ENCODE measurements at places on chromosomes 3 and 15. TPM values are rescaled to one million over a fixed set of nuclear protein-coding genes. Genes with fewer than 3 reads are reported as not detected.

- no peak overlapping the region for H3K27ac ChIP-seq
- H3K27me3 ChIP-seq, result no peaks in the 10 kb centered on the region
- H3K36me3 ChIP-seq, result no peaks in the 10 kb centered on the region
- DNase-seq, result no peak
- H3K4me1 ChIP-seq, result no peaks in the 10 kb centered on the region
- H3K4me3 ChIP-seq, result no peak overlapping the region
These were observed 49.9 kb upstream of the LMCD1 start for GRCh38 chr3:8451696-8452095.

- H3K27ac ChIP-seq, result peak overlapping the region; percentile 44
- H3K4me3 ChIP-seq, result no peak overlapping the region
- H3K4me1 ChIP-seq, result peaks cover 8% of the 10 kb centered on the region
- H3K36me3 ChIP-seq, result no peaks in the 10 kb centered on the region
These were observed 106.0 kb downstream of the HMG20A start for GRCh38 chr15:77526595-77527163.

DNA sequence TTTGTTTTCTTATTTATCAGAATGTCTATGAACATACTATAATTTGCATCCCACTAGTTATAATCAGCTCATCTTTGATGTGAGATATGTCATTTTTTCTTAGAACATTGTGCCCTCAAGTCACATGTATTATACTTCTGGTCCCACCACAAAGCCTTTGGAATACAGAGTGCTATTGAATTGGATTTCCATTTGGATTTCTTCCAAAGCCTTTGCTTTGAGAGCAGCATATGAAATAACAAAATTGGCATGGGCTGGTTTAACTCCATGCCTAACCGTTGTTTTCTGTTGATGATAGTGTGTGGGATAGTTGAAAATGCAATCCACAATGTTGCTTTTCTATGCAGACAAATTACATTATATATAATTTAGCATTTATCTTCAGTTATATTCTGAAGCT, 284.5 kb upstream of the PLSCR5 start:
- H3K27ac ChIP-seq, result no peak overlapping the region
- DNase-seq, result no peak
- no peaks in the 10 kb centered on the region for H3K27me3 ChIP-seq
- no peak overlapping the region for H3K4me3 ChIP-seq
- H3K36me3 ChIP-seq, result no peaks in the 10 kb centered on the region

DNA sequence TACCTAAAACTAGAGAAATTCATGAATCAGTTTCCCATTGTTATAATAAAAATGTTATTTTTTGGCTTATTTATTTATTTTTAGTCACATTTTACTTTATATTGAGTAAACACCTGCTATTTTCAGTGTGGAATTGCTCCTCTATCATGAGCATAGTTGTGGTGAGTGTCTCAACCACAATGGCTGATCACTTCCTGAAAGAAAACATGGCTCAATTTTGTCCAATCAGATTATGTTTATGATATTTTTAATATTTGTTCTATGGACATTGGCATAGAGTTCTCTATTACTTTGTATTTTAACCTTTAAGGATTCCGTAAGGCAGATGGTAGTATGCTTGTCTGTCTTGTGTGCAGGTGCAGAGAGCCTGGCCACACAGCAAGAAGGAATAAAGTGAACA, 16.2 kb upstream of the GRM7 start:
- no peaks in the 10 kb centered on the region for H3K4me1 ChIP-seq
- no peaks in the 10 kb centered on the region for H3K27me3 ChIP-seq
- no peak overlapping the region for H3K4me3 ChIP-seq
- no peak for DNase-seq

- DNase-seq, result no peak
- H3K36me3 ChIP-seq, result no peaks in the 10 kb centered on the region
- H3K4me3 ChIP-seq, result peak overlapping the region; percentile 100
- peak overlapping the region; percentile 94 for H3K27ac ChIP-seq
- H3K27me3 ChIP-seq, result no peaks in the 10 kb centered on the region
- peaks cover 31% of the 10 kb centered on the region for H3K4me1 ChIP-seq
These were observed 2.2 kb downstream of the ZNF592 start for GRCh38 chr15:84750583-84751092.

GRCh38 chr3:159739166-159739565, 249.5 kb upstream of the IL12A start:
- no peak for DNase-seq
- H3K4me1 ChIP-seq, result no peaks in the 10 kb centered on the region
- no peaks in the 10 kb centered on the region for H3K27me3 ChIP-seq
- H3K4me3 ChIP-seq, result no peak overlapping the region
- no peaks in the 10 kb centered on the region for H3K36me3 ChIP-seq

DNA sequence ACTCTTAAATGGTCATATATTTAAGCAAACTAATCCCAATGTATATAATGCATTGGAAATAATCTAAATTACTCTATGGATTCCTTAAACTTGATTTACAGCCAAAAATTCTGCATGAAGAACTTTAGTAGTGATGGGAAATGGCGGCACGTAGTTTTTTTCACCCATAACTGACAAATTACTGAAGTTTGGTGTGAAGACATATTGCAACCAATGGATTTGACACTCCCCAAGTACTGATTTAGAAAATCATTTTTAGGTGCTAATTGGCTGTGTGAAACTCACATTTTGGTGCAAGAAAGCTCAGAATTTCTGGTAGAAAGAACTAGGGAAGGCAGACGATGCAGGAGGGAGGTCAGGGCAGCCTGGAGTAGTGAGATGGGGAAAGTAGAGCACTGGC, 19.3 kb upstream of the TMEM108 start:
- no peak overlapping the region for H3K27ac ChIP-seq
- no peak for DNase-seq
- H3K27me3 ChIP-seq, result no peaks in the 10 kb centered on the region

DNA sequence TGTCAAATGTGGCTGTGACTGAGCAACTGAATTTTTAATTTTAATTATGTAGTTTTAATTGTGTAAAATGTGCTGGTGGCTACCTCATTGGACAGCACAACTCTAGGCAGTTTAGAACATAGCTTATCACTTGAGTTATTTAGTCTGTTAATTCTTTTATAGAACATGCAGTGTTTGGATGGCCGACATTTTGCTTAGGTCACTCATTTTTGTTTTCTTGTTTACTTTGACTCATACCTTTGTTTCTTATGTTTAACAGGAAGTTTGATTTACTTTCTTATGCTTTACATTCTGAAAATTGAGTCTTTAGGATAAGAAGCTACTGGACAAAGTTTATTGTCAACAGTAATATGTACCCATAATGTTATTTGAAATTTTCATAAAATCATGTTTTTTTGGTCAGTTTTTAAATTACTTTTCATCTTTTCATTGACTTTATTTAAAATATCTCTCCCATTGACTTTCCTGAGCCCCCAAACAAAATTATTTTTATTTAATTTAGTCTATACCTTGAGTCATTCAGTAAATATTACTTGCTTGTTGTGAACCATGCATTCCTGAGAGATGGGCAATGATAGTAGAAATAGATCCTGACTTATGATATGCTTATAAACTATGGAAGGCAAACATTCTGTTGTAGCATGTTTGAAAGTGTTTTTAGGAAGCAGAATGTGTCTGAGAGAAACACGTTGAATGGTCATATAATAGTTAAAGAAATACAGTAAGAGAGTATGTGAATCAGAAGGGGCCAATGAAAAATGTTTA, 60.6 kb downstream of the TCF12 start:
- peaks cover 47% of the 10 kb centered on the region for H3K4me1 ChIP-seq
- no peaks in the 10 kb centered on the region for H3K36me3 ChIP-seq
- peak overlapping the region; percentile 82 for H3K27ac ChIP-seq
- peak; percentile 85 for DNase-seq
- H3K27me3 ChIP-seq, result no peaks in the 10 kb centered on the region

- no peaks in the 10 kb centered on the region for H3K36me3 ChIP-seq
- DNase-seq, result no peak
- no peak overlapping the region for H3K4me3 ChIP-seq
- no peaks in the 10 kb centered on the region for H3K4me1 ChIP-seq
These were observed 81.7 kb upstream of the POU1F1 start for GRCh38 chr3:87358066-87358465.

- no peaks in the 10 kb centered on the region for H3K4me1 ChIP-seq
- H3K27ac ChIP-seq, result no peak overlapping the region
- no peaks in the 10 kb centered on the region for H3K27me3 ChIP-seq
These were observed 20.0 kb upstream of the TJP1 start for GRCh38 chr15:29842290-29842689.

GRCh38 chr3:159260049-159260662, 458.3 kb downstream of the MFSD1 start:
- no peak for DNase-seq
- H3K27ac ChIP-seq, result no peak overlapping the region
- 0 out of 2 replicates have a peak, but pooled peaks cover 2% of the 10 kb centered on the region for H3K27me3 ChIP-seq
- H3K36me3 ChIP-seq, result no peaks in the 10 kb centered on the region
- no peak overlapping the region for H3K4me3 ChIP-seq

DNA sequence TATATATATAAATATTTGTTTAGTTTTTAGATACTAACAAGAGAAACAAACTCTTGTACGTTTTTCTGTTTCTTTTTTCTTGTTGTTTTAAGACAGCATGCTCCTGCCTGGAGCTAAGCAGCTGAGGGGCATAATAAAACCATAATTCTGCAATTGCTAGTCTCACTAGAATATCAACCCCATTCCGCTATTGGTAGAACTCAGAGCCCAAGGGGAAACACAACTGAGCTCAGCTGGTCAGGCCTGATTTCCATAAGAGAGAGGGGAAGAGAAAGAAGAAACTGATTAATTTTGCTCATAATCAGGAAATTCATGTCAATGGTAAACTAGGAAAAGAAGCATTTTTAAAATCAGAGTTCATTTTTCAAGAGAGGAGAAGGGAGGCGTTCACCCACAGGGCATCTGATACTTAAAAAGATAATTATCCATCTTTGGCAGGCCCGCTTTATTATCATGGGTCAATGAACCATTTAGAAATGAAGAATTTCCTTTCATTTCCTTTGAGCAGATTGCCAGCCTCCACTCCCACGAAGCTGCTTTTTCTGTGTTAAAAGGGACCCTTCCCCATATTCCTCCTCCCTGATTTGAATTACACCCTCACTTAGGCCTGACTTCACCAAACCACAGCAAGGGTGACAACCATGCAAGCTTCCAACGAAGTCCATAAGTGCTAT, 965.3 kb upstream of the CFAP20DC start:
- H3K27me3 ChIP-seq, result no peaks in the 10 kb centered on the region
- H3K4me3 ChIP-seq, result no peak overlapping the region
- H3K27ac ChIP-seq, result no peak overlapping the region
- H3K36me3 ChIP-seq, result no peaks in the 10 kb centered on the region

DNA sequence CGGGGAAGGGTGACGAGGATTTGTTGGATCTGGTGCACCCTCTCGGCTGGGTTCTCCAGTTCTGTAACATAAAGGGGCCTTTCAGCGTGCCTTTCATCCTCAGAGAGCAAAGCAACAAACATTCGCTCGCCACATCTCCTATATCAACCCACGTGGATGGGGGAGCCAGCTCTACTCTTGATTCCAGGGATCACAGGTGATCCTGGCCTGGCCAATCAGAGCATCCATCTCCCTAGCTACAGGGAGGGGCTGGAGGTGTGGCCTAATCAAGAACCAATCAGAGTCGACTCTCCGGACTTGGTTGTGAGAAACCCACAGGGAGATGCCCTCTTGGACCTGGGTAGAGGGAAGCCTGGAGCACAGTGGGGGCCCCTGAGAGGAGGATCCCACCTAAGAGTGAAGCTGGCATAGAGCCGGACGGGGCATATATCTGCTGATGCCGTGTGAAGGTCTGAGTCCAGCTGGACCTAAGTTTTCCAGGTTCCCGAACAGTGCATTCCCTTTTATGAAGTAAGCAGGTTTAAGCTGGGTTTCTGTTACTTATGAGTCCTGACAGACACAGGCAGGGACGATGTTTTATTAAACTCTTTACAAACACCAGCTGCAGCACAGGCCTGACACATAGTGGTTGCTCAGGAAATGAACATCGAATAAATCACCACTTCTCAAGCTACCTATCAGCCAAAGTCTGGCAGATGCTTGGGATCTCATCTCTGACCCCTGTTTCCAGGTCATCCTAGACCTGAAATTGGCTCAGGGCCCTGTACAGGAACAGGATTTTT, 50.7 kb upstream of the RAD18 start:
- no peaks in the 10 kb centered on the region for H3K36me3 ChIP-seq
- H3K27me3 ChIP-seq, result 0 out of 2 replicates have a peak, but pooled peaks cover 2% of the 10 kb centered on the region
- H3K4me1 ChIP-seq, result no peaks in the 10 kb centered on the region
- DNase-seq, result no peak
- H3K4me3 ChIP-seq, result no peak overlapping the region

- peaks cover 11% of the 10 kb centered on the region for H3K36me3 ChIP-seq
- H3K27me3 ChIP-seq, result no peaks in the 10 kb centered on the region
- no peaks in the 10 kb centered on the region for H3K4me1 ChIP-seq
- H3K4me3 ChIP-seq, result no peak overlapping the region
- no peak for DNase-seq
These were observed 27.7 kb downstream of the SRP14 start for GRCh38 chr15:40011303-40011702.

GRCh38 chr3:125129512-125129997, 73.8 kb upstream of the HEG1 start:
- peaks cover 14% of the 10 kb centered on the region for H3K4me1 ChIP-seq
- H3K36me3 ChIP-seq, result no peaks in the 10 kb centered on the region
- peak overlapping the region; percentile 80 for H3K27ac ChIP-seq
- H3K4me3 ChIP-seq, result no peak overlapping the region

- no peaks in the 10 kb centered on the region for H3K27me3 ChIP-seq
- H3K4me1 ChIP-seq, result no peaks in the 10 kb centered on the region
- H3K36me3 ChIP-seq, result no peaks in the 10 kb centered on the region
These were observed 537.7 kb downstream of the MCTP2 start for GRCh38 chr15:94769089-94769488.

DNA sequence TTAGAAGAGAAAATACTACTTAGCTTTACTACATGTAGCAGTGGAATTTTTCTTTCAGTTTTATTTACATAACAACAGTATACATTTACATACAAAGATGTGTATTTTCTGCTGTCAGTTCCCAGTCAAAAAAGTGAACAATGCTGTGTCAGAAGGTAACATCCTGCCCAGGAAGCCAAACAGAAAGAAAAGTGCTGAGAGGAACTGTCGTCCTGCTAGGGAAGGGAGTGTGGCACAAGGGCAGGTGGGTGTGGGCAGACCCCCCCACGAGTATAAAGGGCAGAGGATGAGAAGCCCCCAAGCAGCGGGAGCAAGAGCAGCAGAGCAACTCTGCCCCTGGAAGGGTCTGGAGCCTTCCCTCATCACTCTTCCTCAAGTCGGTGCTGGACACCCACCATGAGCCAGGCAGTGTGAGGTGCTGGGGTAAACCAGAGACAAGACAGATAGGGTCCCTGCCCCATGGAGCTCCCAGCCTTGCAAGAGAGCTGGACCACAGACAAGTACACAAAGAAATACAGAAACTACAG, 39.7 kb downstream of the TBC1D2B start:
- no peak for DNase-seq
- H3K27me3 ChIP-seq, result no peaks in the 10 kb centered on the region
- peaks cover 5% of the 10 kb centered on the region for H3K36me3 ChIP-seq
- H3K4me3 ChIP-seq, result no peak overlapping the region
- peak overlapping the region; percentile 20 for H3K27ac ChIP-seq

- H3K27ac ChIP-seq, result no peak overlapping the region
- H3K4me1 ChIP-seq, result no peaks in the 10 kb centered on the region
- peaks cover 10% of the 10 kb centered on the region for H3K27me3 ChIP-seq
These were observed 39.3 kb downstream of the KLHL6 start for GRCh38 chr3:183515968-183516851.

GRCh38 chr3:145144361-145144760, 1016.6 kb downstream of the PLOD2 start:
- H3K4me1 ChIP-seq, result no peaks in the 10 kb centered on the region
- no peaks in the 10 kb centered on the region for H3K27me3 ChIP-seq
- H3K27ac ChIP-seq, result no peak overlapping the region
- H3K36me3 ChIP-seq, result no peaks in the 10 kb centered on the region

The LIPC gene
- not detected for total RNA-seq

The SYNPR gene
- total RNA-seq, result not detected

The RETNLB gene
- total RNA-seq, result not detected

The FGD5 gene
- 0.77 TPM for total RNA-seq

The NR1I2 gene
- not detected for total RNA-seq

The CKMT1A gene
- 4.6 TPM for total RNA-seq

The TM6SF1 gene
- total RNA-seq, result 0.69 TPM

The PXK gene
- total RNA-seq, result 14.2 TPM

The NME9 gene
- not detected for total RNA-seq

The TMEM207 gene
- not detected for total RNA-seq
